ENCODE measurements at places on chromosomes 16 and 17.

- no peaks in the 10 kb centered on the region for H3K36me3 ChIP-seq
- DNase-seq: no peak
- H3K4me1 ChIP-seq: peaks cover 11% of the 10 kb centered on the region
- no peak overlapping the region for H3K4me3 ChIP-seq
- H3K27ac ChIP-seq: no peak overlapping the region
These were observed 49.8 kb upstream of the ADORA2B start for GRCh38 chr17:15894913-15895658.

- no peak for DNase-seq
- no peak overlapping the region for H3K27ac ChIP-seq
- no peak overlapping the region for H3K4me3 ChIP-seq
- peaks cover 11% of the 10 kb centered on the region for H3K36me3 ChIP-seq
These were observed 22.2 kb upstream of the RIPOR1 start for GRCh38 chr16:67506468-67506867.

DNA sequence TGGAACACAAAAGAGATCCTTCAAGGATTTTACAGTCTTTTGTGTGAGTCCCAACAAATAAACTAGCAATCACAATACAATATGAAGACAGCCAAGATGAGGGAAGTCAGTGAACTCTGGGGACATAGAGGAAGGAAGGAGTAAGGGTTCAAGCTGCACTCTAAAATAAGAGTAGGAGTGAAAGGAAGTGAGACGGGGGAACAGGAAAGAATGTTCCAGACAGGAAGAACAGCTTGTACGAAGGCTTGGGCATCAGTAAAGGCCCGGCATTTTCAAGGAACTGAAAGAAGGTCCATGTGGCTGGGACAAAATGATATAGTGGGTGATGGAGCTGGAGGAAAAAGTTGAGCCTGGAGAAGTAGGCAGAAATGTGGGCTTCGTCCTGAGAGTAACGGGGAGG, 4.5 kb downstream of the CCL17 start:
- peaks cover 10% of the 10 kb centered on the region for H3K27me3 ChIP-seq
- H3K4me1 ChIP-seq: peaks cover 3% of the 10 kb centered on the region
- no peaks in the 10 kb centered on the region for H3K36me3 ChIP-seq
- H3K27ac ChIP-seq: no peak overlapping the region
- DNase-seq: no peak

DNA sequence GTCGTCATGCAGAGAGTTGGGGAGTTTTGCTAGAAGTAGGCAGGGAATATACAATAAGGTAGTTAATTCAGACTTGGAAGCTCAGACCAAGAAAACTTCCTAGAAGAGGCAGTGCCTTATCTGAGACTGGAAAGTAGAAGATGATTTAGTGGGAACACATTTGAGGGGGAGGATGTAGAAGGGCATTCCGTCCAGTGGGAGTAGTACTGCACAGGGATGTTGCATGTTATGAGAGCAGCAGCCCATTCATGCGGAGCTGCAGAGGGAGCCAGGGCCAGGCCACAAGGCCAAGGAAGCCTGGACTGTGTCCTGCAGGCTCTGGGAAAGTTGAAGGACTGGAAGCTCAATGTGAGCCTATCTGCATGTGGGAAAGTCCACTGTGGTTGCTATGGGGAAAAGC, 344.5 kb upstream of the EEF2KMT start:
- H3K4me3 ChIP-seq: no peak overlapping the region
- no peaks in the 10 kb centered on the region for H3K4me1 ChIP-seq
- H3K27ac ChIP-seq: no peak overlapping the region
- DNase-seq: no peak
- no peaks in the 10 kb centered on the region for H3K27me3 ChIP-seq
- no peaks in the 10 kb centered on the region for H3K36me3 ChIP-seq

GRCh38 chr17:16987066-16987829, 15.3 kb upstream of the TNFRSF13B start:
- no peak for DNase-seq
- no peak overlapping the region for H3K4me3 ChIP-seq
- no peaks in the 10 kb centered on the region for H3K27me3 ChIP-seq
- H3K4me1 ChIP-seq: peaks cover 36% of the 10 kb centered on the region
- no peaks in the 10 kb centered on the region for H3K36me3 ChIP-seq

DNA sequence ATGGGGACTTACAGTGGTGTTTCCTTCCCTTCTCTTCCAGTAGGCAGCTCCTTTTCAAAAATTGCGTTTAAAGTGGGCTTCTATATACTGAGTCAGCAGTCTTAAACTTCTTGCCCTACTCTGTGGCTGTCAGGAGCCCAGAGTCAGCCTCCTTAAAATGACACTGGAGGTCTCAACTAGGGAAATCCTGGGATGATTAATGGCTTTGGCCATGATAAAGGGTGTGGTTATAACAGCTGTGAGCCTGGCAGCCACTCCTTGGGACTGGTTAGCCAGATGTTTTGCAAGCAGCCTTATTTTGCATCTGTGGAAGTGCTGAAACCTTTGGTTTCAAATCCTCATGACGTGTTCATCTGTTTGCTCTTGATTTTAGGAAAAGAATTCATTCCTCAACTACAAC, 25.0 kb downstream of the TAC4 start:
- H3K27me3 ChIP-seq: no peaks in the 10 kb centered on the region
- peaks cover 61% of the 10 kb centered on the region for H3K36me3 ChIP-seq
- peaks cover 20% of the 10 kb centered on the region for H3K4me1 ChIP-seq
- DNase-seq: no peak
- H3K27ac ChIP-seq: no peak overlapping the region

- H3K4me1 ChIP-seq: no peaks in the 10 kb centered on the region
- DNase-seq: no peak
- H3K27me3 ChIP-seq: peaks cover 5% of the 10 kb centered on the region
- H3K36me3 ChIP-seq: no peaks in the 10 kb centered on the region
These were observed 65.5 kb upstream of the CREBBP start for GRCh38 chr16:3945751-3946603.

DNA sequence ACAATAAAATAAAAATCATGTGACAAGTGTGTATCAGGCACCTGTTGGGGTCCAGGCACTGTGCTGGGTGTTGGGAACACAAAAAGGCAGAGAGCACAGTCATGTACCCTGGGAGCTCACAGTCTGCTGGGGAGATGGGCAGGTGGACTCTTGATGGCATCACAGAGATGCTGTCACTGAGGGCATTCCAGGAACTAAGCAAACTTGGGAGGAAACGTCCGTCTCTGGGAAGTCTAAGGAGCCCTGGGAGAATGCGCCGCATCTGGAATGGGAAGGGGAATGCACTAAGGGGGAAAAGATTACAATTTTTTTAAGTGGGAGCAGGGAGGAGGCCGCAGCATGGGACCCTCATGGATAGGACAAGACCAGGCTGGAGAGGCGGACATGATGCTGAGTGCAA, 80.9 kb upstream of the ZNF423 start:
- H3K4me3 ChIP-seq: no peak overlapping the region
- no peaks in the 10 kb centered on the region for H3K36me3 ChIP-seq
- H3K4me1 ChIP-seq: no peaks in the 10 kb centered on the region
- no peak for DNase-seq
- peaks cover 5% of the 10 kb centered on the region for H3K27me3 ChIP-seq

DNA sequence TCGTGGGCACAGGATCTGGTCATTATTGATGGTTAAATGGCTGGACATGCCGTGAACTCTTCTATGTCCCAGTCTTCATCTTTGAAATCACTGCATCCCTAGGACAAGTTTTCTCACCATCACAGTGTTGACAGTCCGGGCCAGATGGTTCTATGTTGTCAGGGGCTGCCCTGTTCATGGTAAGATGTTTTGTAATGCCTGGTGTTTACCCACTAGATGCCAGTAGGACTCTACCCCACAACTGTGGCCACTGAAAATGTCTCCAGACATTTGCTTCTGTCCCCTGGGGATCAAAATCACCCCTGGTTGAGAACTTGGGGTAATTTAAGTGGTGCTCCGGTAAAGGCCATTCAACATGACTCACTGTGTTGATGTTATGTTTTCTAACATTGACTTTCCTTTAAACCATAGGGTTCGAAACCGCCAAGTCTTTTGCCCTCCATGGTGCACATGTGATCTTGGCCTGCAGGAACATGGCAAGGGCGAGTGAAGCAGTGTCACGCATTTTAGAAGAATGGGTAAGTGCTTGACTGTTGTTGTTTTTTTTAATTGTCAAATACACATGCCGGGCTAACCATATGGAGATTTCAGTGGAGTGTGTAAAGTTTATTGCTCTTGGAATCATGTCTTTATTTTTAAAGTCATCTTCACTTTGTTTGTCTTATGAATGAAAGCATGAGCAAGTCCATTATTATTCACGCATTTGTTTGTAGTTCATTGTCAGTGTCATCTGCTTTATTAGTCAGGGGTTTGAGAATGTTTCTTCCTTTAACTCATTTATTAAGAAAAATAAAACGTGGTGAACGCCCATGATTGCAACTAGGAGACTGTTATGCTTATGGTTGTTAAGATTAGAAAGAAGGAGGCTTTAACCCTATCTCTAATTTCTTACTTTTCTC, 64.6 kb downstream of the WWOX start:
- no peak for DNase-seq
- H3K4me3 ChIP-seq: no peak overlapping the region
- H3K4me1 ChIP-seq: no peaks in the 10 kb centered on the region
- no peak overlapping the region for H3K27ac ChIP-seq
- H3K27me3 ChIP-seq: no peaks in the 10 kb centered on the region

DNA sequence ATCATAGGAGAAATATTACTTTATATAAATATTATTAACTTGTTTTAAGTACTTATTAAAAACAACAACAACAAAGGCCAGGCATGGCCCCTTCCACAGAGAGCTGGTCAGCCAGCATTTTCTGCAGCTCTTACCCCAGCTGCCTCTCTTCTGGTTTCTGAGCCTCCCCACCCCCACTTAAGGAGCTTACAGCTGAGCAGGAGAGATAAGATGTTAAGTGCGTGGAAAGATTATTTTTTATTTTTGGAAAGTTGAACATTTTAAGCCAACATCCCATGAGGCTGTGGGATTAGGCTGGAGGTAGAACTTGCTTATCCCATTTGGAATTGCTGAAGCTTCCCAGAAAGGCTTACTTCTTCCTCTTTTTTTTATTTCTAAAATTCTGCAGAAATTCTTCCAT, 401.2 kb downstream of the SEC14L1 start:
- no peaks in the 10 kb centered on the region for H3K36me3 ChIP-seq
- H3K4me3 ChIP-seq: no peak overlapping the region
- peaks cover 3% of the 10 kb centered on the region for H3K4me1 ChIP-seq
- H3K27me3 ChIP-seq: peaks cover 29% of the 10 kb centered on the region
- no peak for DNase-seq
- no peak overlapping the region for H3K27ac ChIP-seq

Data from activated CD4-positive, alpha-beta T cell treated with anti-CD3 and anti-CD28 coated beads, Interleukin-2, amount 10 ng/mL, durations not matched to agents 24 days and 14 days (primary cell).